Stimulated activated CD8-positive, alpha-beta memory T cell treated with anti-CD3 and anti-CD28 coated beads, Interleukin-4, amount 100 ng/mL, for 4 hours (primary cell): ENCODE measurements at places on chromosomes 5 and 9.

GRCh38 chr9:112034216-112034611 lies 137.6 kb downstream of the UGCG start:
- no peak for DNase-seq

DNA sequence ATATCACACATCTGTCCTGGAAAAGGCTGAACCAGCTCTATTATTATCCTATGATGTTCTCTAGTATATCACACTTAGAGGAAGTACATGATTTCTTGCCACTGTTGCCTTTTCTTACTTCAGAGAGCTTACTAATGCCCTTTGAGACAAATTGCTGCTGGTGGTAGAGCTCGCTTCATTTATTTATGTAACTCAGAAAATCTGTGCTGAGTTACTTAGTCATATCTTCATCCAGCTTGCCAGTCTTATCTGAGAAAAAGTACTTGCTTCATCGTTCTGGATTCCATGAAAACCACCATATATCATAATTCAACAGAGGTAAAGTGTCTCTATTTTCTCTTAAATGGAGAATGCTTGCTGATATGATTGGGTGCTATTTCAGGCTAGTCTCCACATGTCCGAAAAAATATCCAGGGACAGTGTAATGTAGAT lies 26.6 kb downstream of the PTPDC1 start:
- DNase-seq: no peak

DNA sequence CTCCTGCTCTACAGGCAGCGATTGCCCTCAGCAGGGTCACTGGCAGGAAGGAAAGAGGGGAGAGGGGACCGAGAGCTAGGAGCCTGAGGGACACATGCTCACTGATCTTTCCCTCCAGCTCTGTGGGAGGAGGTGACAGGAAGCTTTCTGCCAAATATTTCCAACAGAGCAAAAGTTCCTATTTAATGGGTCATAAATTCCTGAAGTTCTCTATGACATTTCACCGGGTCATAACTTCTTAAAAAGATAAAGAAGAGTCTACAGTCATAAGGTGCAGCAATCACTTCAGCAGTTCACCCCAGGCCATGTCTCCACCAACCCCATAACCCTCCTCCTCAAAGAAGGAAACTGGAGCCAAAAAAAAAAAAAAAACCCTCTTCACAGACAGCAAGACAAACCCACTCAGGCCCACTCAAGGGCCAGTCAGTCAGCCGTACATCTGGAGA lies 481.1 kb downstream of the NR2F1-AS1 start:
- no peak for DNase-seq

- no peak for DNase-seq
Observed at GRCh38 chr9:128607642-128608350, 48.9 kb downstream of the DYNC2I2 start.

DNA sequence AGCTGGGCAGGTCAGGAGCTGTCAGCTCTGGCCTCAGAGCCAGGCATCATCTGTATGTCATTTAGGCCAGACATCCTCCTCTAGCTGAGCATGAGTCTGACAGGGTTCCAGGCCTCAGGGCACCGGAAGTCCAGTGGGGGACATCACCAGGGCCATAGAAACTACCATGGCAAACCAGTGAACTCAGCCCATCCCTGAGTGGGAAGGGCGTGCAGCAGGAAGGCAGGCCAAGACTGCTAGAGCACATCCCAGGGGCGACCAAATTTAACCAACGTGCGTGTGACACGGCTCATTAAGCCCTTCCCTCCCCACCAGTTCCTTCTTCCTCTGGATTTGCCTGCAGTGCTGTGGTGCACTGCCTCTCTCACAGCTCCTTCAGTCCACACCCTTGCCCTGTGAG lies 75.9 kb downstream of the COL27A1 start:
- DNase-seq: no peak

DNA sequence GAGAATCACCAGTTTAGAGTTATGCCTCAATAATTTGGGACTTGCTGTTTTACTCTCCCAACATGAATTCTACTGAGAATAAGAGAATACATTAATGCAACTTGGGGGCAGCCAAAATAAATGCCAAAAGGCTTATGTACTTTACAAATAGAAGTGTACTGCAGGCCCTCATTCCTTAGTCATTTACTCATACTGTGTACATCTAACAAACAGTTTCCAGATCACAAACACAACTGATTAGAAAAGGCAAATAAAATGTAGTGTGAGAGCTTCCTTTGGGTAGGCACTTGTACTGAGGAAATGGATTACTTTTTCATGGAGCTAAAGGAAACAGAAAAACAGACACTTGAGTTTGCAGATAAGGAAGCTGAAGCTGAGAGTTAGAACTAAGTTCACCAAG lies 12.6 kb downstream of the ANKDD1B start:
- no peak for DNase-seq

DNA sequence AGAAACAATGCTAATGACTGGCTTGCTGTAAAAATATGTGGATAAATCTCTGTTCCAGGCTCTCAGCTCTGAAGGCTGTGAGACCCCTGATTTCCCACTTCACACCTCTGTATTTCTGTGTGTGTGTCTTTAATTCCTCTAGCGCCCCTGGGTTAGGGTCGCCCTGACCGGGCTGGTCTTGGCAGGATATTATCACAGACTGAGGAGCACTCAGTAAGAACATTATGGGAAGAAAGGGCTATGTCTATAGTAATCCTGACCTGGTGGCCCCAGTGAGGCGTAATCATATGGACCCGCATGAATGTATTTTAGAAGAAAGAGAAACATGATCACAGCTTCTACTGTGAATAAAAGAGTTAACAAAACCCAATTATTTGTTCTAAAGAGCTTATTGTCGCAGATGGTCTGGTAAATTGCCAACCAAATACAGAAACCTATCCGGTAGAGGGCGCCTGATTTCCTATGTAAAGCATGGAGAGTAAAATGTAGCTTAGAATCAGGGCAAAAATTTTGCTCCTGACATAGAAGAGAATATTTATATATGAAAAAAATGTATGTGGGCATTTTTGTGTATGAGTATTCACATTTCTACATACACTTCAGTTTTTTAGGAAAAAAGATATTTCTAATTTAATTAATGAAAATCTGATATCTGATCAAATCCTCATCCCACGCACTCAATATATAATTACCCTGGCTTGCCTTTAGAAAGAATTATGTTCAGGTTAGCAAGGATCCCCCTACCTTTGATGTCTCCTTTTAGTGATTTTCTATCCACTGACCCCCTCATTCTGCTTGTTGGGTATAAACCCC lies 5.8 kb upstream of the IFNA1 start:
- DNase-seq: no peak

DNA sequence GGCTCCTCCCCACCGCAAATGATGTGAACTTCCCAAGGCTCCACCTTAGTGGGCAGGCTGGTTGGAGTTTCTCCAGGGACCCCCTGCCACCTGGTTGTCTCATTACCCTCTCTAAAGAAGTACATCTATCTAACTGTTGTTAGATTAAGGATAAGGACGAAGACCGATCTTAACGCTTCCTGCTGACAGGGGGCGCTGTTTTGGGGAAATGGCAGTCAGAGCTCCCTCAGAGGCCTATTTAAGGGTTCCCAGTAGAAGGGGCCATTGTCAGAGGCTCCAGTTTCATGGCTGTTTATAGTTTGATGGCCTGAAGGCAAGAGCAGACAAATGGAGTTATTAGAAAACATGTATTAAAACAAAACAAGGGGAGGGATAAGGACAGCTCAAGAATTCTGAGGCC lies 100.1 kb downstream of the SPEF2 start:
- DNase-seq: no peak

DNA sequence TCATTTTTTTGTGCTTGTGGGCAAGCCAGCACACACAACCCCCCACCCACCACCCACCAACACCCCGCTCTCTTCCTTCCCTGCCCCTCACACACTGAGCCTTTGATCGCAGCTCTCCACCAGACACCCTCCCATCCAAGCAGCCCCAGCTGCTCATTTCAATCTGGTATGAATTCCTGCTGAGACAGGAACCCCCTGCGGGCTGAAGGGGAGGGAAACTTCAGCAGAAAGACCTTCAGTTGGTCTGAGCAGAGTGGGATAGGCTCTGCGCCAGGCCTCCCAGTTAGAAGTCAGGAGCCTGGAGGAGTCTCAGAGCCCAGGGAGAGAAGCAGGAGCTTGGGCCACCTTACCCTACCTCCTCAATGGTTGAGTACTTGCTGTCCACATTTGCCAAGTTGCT lies 7.2 kb downstream of the PCDHGC5 start:
- DNase-seq: no peak

DNA sequence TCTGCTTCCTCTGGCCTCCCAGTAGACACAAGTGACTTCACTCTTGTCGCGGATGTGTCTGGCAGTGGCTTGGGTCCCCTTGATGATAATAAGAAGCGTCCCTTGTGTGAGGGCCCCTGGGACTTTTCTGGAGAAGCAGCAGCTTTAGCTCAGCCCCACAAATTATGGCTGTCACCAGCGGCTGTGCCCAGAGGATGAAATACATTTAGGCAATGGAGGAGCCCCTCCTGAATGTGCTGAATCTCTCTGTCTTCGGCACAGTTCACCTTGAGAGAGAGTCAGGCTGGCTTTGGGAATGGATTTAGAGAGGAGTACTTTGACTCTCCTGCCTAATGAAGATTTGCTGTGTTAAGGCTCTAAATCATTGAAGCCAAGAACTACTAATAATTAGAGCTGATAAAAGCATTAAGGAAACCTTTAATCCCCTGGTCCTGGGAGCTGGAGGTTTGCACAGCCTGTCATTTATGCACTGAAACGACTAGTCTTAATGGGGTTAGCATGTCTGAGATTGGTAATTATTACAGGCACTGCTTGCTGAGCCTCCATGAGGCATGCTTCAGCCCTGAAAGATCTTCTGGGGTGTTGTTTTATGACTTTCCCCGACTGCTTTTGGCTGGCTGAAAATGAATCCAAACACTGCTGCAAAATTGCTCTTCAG lies 127.0 kb downstream of the TENT4A start:
- no peak for DNase-seq

- no peak for DNase-seq
Observed at GRCh38 chr5:108638021-108638420, 109.7 kb upstream of the FER start.

GRCh38 chr9:124456341-124457078 lies 6.3 kb downstream of the ADGRD2 start:
- DNase-seq: no peak

DNA sequence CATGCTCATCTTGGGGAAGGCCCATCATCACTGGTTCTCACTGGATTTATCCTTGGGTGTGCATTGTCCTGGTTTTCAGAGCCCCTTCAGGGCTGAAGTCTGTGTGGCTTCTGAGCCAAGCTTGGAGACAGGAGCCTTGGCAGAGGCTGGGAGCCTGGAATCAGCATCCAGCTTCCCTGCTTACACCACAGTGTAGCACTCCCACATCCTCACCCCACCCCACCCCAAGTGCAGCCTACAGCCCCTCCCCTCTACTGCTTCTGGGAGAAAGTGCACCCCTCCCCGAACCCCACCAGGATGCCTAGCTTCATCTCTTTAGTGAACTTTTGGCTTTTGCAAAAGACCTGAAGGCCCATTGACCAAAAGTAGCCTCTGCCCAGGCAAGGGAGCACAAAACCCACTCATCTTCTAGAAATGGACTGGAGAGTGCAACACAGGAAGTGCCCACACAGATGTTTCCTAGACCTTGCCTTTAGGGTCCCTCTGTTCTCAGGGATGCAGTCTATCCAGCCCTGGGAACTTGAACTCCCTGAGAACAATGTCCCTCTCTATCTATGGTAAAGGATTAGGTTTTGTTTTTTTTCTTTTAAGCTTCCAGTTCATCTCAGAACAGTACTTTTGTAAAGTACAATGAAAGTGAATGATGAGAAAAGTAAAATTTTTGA lies 189.7 kb downstream of the PALM2AKAP2 start:
- no peak for DNase-seq

- no peak for DNase-seq
Observed at GRCh38 chr9:14985419-14985818, 75.2 kb upstream of the FREM1 start.

- no peak for DNase-seq
Observed at GRCh38 chr5:91332267-91333045, 50.7 kb downstream of the ARRDC3 start.

- no peak for DNase-seq
Observed at GRCh38 chr9:93473411-93473810, 20.0 kb upstream of the FAM120AOS start.

DNA sequence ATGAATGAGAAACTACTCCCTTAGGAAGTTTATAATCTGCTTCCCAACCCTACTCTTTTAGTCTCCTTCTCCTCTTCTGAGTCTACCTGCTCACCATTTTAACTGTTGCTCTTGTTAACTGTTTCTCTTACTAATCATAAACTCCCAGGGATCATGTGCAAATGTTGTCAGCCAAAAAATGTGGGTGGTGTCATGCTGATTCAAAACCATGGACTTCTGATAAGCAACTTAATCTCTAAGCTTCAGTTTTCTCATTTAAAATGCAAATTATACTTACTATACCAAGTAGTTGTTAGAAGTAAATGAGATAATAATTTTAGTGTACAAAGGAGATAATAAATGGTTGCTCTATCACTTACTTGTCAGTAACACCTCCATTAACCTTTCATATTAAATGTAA lies 45.9 kb upstream of the TLX3 start:
- no peak for DNase-seq

DNA sequence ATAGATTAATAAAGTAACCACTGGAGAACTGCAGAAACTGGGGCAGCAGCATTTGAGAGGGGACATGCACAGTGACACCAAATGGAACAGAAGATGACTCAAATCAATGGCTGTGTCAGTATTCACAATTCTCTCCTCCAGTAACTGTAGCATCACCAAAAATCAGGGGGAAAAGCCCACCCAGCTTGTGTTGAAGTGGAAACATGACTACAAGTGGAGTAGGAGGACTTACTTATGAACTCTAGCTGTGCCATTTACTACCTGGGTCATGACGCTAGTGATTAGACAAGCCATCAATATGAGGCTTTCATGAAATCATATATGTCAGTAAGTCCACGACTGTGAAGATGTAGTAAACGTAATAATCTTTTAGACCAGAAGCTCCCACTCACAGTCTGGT lies 199.8 kb upstream of the PTGER4 start:
- DNase-seq: no peak

DNA sequence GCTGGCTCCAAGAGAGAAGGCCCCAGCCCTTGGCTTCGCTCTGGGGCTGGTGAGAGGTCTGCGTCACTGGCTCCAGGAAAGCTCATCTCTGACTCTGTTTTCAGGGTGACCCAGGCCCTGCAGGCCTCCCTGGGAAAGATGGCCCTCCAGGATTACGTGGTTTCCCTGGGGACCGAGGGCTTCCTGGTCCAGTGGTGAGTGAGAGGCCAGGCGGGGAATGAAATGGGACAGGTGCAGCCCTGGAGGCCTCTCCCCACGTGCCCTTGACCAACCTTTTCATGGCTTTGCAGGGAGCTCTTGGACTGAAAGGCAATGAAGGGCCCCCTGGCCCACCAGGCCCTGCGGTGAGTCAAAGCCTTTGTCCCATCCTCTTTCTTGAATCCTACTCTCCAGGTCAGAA lies 75.7 kb upstream of the FCN2 start:
- DNase-seq: no peak

DNA sequence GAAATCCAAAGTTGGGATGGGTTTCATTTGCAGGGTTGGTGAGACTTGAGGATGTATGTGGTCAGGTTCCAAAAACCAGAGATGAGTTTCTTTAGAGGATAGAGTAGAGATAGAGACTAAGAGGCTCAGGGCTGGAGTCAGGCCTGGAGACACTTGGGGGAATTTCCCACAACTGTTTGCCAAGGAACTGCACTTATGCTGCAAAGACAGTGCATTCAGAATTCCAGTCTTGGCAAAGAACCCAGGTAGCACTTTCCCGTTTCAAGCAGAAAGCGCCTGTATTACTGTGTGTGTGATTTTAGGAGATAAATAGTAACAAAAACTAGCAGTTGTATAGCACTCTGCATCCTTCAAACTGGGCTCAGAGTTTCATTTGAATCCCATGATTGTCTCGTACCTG lies 55.4 kb downstream of the SNCAIP start:
- no peak for DNase-seq
